Neuronal stem cell (in vitro differentiated cells): ENCODE measurements at places on chromosomes 11 and 22.

GRCh38 chr11:30631148-30631547, 45.0 kb upstream of the MPPED2 start:
- no peak for DNase-seq

- no peak for DNase-seq
Observed at GRCh38 chr11:83827520-83827919, 541.4 kb upstream of the CCDC90B start.

- no peak for DNase-seq
Observed at GRCh38 chr11:15195454-15196200, 80.9 kb downstream of the INSC start.

GRCh38 chr11:44226490-44226889, 83.4 kb downstream of the ALX4 start:
- DNase-seq: no peak

DNA sequence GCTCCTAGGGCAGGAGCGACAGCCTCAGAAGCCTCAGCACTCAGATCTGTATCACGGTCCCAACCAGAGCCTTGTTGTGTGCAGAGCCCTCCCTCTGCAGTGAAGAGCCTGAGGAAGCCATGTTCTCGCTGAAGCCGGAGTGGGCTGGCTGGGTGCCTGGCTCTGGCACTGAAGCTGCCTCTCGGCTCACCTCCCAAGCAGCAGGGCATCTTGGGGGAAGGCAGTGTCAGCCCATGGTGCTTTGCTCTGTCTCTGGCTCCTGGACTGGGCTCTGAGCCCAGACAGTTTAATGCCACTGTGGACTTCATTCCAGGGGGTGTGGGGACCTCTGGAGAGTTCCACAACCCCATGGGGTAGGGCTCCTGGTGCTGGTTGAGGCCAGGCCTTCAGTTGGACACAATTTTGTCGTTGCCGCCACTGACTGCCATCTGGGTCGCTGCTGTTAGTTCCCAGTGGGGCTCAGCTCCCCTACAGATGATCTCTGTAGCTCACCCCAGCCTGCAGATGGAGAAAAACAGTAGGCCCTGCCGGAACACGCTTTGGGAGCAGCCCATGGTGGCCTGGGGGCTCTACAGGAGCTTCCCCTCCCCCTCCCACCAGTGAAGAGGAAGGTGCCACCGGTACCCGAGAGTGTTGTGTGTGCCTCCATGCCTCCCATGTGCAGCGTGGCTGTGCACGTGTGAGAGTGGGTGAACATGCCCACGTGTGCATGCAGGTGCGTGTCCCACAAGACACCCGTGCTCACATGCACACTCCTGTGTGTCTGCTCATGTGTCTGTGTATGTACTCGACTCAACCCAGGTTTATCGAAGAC, 86.5 kb upstream of the B3GAT1 start:
- DNase-seq: no peak

DNA sequence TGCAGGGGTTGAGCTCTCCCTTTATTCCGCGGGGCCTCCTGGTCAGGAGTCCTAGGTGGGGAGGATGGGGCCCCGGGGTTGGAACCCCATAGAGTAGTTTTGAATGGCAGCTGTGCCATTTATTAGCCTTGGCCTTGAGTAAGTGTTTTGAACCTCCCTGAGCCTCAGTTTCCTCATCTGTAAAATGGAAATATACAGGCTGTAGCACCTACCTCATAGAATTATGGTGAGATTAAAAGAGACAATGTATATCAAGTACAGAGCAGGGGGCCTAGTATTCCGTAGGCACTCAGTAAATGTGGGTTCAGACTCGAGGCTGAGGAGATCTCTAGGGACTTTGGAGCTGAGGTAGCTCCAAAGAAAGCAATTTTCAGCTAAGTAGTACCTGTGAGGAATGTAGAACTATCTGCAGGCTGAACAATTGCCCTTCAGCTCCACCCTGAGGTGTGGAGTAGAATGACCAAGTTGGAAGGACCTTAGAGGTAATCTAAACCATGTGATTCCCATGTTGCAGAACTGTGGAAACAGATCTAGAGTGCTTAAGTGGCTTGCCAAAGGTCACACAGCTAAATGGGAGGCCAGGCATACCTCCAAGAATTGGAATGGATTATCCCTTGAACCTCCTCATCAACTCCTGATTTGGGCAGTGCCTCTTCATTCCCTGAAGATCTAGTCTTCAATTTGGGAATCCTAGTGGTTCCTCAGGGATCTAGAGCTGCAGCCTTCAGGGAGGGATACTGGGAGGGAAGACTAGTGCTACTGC, 682 bp downstream of the PGAP2 start:
- no peak for DNase-seq

- DNase-seq: no peak
Observed at GRCh38 chr11:107706531-107706930, 5.3 kb downstream of the SLN start.

DNA sequence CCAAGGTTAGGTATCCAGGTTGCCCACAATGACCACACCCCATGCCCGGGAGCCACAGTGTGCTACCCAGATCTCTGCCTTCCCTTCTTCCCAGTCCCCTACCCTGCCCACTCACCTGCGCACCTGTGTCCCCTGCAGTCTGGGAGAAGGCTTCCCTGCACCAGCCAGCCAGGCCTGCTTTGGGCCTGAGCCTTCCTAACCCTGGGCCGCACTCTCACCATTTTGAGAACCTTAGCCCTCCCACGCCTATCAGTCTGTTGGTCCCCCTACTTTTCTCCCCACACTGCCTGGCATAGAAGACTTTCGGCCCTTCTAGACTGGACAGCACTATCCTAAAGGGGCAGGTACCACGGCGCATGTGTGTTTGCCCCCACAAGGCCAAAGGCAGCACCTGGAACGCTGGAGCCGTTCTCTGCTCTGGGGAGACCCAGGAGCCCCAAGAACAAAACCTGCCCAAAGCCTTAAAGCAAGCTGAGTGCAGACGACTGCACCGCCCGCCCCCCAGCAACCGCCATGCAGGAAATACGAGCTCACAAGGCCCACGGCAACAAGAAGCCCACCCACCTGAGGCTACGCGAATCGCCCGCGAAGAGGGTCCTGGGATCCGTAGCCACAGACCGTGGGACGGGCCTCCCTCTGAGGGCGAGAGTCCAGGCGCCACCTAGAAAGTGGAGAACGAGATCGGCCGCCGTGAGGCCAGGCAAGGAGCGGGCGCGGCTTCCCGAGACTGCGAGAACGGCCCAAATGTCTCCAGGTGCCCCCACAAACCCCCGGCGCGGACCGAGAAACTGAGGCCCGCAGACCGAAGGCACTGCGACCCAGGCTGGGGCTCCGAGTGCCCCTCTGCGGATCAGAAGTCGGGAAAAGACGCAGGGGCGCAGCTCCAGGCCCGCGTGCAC, 546 bp downstream of the GNB1L start:
- no peak for DNase-seq

GRCh38 chr11:72216638-72217037, at the start of gene FOLR2:
FOLR2 (plus strand) TSS chr11:72216794; CDS start chr11:72218585, 1,791 bp downstream.
- DNase-seq: no peak

GRCh38 chr11:116262370-116262769, 510.4 kb downstream of the BUD13 start:
- DNase-seq: no peak

DNA sequence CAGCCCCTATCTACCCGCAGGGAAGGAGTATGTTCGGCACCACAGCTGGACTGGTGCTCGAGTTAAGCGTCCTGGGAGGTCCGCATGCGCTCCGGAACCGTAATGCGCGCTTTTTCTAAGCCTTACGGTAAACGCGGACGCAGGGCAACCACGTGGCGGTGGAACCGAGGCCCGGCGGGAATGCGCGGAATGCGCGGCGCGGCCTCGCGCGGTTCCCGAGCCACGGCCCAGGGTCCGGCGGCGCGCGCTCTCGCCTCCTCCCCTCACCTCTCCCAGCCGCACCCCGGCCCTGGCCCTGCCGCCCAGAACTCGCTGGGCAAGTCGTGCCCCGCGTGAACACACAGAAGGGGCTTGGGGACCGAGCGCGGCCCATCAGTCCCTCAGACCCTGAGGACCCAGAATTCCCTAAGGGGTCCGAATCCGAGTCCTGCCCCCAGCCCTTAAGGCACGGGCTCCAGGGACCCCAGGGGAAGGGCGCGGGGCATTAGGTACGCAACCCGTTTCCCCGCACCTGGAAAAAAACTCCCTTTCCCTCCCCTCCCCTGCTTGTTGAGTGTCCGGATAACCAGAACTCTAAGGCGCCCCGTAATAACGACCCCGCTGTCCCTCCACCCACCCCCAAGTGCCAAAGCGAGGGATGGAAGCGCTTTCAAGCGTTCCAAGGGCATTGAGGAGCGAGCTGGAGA, 4.3 kb upstream of the CCND1 start:
- DNase-seq: peak; percentile 76

DNA sequence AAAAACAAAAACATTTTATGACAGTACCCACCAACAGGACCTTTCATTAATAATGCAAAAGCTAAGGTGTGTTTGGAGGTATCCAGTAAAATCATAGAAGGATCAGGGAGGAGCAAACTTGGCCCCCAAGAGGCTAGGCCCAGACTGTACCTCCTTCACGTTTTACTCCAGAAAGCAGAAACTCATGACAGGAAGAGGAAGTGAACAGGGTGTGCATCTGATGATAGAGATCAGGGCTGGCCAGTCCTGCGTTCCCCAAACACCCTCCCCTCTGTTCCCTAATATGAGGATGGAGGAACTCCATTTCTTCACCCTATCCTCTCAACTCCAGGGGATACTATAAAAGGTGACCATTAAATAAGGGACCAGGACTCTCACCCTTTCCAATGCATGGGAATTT, 10.2 kb upstream of the MS4A12 start:
- DNase-seq: no peak

- DNase-seq: peak; percentile 78
Observed at GRCh38 chr11:12963792-12964536, 45.2 kb upstream of the RASSF10 start.

- no peak for DNase-seq
Observed at GRCh38 chr11:123251657-123252344, 56.8 kb upstream of the CLMP start.

DNA sequence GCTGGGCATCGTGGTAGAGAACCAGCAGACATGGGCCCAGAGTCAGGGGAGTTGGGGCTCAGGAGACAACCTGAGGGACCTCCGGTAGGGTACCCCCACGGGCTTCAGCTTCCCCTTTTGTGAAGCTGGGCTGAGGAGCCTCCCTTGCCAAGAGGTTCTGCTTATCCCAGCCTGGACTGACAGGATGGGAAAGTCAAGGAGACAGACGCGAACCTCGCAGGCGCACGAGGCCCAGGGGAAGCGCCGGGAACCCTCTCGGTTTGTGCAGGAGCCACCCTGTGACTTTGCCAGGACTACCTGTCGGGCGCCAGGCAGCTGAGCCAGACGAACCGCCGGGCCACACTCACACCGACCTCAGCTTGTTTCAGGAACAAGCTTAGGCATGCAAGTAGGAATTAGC, 566.1 kb downstream of the BRD1 start:
- no peak for DNase-seq

GRCh38 chr11:112784323-112785073, 176.7 kb upstream of the NCAM1 start:
- DNase-seq: no peak

DNA sequence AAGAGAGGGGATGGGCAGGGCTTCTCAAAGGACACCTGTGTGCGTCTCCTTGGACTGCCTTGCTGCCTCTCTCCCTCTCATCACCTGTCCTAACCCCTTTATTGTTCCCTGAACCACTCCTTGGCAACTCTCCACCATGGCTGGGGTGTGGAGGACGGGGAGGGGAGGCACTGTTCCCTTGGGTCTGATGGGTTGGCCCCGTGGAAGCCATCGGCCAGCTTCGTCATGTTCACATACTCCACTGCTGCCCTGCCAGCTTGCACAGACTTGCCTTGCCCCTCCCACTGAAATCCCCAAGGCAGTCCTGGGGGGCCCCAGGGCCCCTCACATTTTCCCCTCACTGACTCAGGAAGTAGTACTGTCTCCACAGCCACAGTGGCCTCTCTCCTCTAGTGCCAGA, 36.1 kb upstream of the LRRC32 start:
- no peak for DNase-seq

- DNase-seq: no peak
Observed at GRCh38 chr11:9814108-9814507, 150.2 kb downstream of the SWAP70 start.

- DNase-seq: no peak
Observed at GRCh38 chr11:33867996-33868646, 23.8 kb downstream of the LMO2 start.

GRCh38 chr11:2797121-2797711, 88.4 kb downstream of the CDKN1C start:
- no peak for DNase-seq

GRCh38 chr11:2974272-2974671, 17.9 kb downstream of the NAP1L4 start:
- DNase-seq: no peak

DNA sequence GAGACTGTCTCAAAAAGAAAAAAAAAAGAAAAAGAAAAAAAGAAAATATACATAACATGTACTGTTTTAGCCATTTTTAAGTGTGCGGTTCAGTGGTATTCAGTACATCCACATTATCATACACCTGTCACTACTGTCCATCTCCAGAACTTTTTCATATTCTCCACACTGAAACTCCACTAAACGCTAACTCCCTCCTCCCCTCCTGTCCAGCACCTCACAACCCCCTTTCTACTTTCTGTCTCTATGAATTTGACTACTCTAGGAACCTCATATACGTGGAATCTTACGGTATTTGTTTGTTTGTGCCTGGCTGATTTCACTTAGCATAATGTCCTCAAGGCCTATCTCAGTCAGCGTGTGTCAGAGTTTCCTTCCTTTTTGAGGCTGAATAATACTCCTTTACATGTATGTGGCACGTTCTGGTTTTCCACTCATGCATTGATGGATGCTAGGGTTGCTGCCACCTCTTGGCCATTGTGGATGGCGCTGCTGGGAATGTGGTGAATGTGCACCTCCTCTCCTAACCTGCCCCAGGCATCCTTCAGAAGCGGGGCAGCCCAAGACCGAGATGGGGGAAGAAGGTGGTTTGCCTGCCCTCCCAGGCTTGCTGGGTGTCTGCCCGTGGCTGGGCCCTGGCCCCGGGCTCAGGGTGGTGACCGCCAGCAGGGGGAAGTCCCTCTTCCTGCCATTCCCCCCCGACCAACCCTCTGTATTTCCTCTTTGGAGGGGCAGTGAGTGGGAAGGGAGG, 60.5 kb downstream of the BCR start:
- no peak for DNase-seq

DNA sequence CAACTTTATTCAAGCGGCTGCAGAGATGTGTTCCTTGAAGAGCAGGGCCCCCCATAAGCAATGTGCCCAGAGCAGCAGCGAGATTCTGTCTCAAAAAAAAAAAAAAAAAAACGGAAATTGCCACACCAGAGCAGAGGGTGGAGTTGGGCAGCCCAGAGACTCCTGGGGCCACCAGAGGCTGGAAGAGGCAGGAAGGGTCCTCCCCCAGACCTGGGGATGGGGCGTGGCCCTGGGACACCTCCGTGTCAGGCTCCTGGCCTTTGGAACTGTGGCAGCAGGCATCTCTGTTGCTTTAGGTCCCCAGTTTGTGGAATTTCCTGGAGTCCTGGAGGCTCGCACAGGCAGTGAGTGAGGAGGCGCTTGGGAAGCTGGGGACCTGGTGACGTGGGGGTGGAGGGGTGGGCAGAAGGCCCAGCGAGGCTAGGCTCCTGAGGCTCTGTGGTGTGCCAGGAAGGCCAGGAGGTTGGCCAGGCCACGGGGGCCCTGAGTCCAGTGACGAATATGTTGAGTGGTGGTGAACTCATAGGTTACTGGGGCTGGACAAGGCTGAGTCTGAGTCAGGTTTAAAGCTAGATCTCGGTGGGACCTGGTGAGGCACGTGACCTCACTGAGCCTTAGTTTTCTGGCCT, 735.6 kb downstream of the BRD1 start:
- no peak for DNase-seq
